Purkinje cell (primary cell): ENCODE measurements at places on chromosomes 2 and 18. TPM values are rescaled to one million over a fixed set of nuclear protein-coding genes. Genes with fewer than 3 reads are reported as not detected.

The TGIF1 gene
- 0.54 and 0.77 TPM in 2 replicates for polyA plus RNA-seq

The FKBP1B gene
- 4.2 and 15.0 TPM in 2 replicates for polyA plus RNA-seq

The SMYD1 gene
- polyA plus RNA-seq: 0.16 TPM in 1 of 2 replicates, not detected in the other

The NEUROD1 gene
- polyA plus RNA-seq: 8.1 and 14.2 TPM in 2 replicates

The GKN1 gene
- polyA plus RNA-seq: 2.8 and 5.7 TPM in 2 replicates

The ANKRD36C gene
- polyA plus RNA-seq: 16.7 and 20.4 TPM in 2 replicates

The PECR gene
- 2.4 and 5.4 TPM in 2 replicates for polyA plus RNA-seq

The CCDC85A gene
- polyA plus RNA-seq: 0.19 and 0.21 TPM in 2 replicates

The ABCG8 gene
- polyA plus RNA-seq: 1.1 TPM in 1 of 2 replicates, not detected in the other

The HNRNPA3 gene
- polyA plus RNA-seq: 49.2 and 74.2 TPM in 2 replicates

The LAMA1 gene
- 0.50 TPM in 1 of 2 replicates, not detected in the other for polyA plus RNA-seq

The TANC1 gene
- 93.5 and 118 TPM in 2 replicates for polyA plus RNA-seq

The DOK6 gene
- polyA plus RNA-seq: 0.76 and 2.1 TPM in 2 replicates

The ANKRD30BL gene
- polyA plus RNA-seq: 0.35 TPM in 1 of 2 replicates, not detected in the other

The NAT8 gene
- polyA plus RNA-seq: 2.2 TPM in 1 of 2 replicates, not detected in the other

The EVA1A gene
- 0.67 and 1.7 TPM in 2 replicates for polyA plus RNA-seq

The IL18RAP gene
- not detected in 2 replicates for polyA plus RNA-seq
